ENCODE measurements at places on chromosomes 2 and 18. TPM values are rescaled to one million over a fixed set of nuclear protein-coding genes. Genes with fewer than 3 reads are reported as not detected.

GRCh38 chr2:222783592-222783991, 77.2 kb upstream of the ACSL3 start:
- no peak for DNase-seq

GRCh38 chr2:200369886-200370285, 63.4 kb downstream of the SPATS2L start:
- no peak for DNase-seq

PID1 gene
- polyA plus RNA-seq, result 7.3 TPM

GRCh38 chr18:59834267-59834666, 65.5 kb upstream of the PMAIP1 start:
- no peak for DNase-seq

Data from right renal pelvis (tissue), 4 donors.